Mesenteric fat pad (tissue), 1 donor: ENCODE measurements at places on chromosomes 7 and 10. TPM values are rescaled to one million over a fixed set of nuclear protein-coding genes. Genes with fewer than 3 reads are reported as not detected.

Gene CALN1
- not detected for total RNA-seq

- no peak for DNase-seq
Observed at GRCh38 chr7:86889501-86889900, 170.0 kb downstream of the ELAPOR2 start.

- no peak for DNase-seq
Observed at GRCh38 chr10:3977761-3978160, 192.8 kb upstream of the KLF6 start.

Gene SOSTDC1
- not detected for total RNA-seq

- no peak for DNase-seq
Observed at GRCh38 chr7:127387974-127388373, 4.5 kb downstream of the ZNF800 start.

- DNase-seq: no peak
Observed at GRCh38 chr7:43112941-43113621, 634 bp downstream of the HECW1 start.

DNA sequence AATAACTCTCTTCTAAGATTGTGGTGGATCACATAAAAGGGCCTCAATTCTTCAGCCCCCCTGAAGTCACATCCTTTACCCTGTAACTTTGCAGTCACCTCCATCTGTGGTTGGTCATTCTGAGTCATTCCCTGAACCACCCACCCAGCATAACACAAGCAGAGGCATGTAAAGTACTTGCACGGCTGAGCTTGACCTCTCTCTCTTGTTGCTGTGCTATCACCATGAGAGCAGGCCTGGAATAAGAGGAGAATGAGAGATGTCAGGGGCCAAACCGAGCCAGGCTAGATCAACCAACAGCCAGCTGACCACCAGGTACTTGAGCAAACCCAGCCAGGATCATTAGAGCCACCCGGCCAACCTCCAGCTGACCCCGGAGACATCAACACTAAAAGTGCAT lies 13.5 kb upstream of the STK17A start:
- no peak for DNase-seq

- no peak for DNase-seq
Observed at GRCh38 chr7:47570649-47571050, 11.3 kb downstream of the TNS3 start.

DNA sequence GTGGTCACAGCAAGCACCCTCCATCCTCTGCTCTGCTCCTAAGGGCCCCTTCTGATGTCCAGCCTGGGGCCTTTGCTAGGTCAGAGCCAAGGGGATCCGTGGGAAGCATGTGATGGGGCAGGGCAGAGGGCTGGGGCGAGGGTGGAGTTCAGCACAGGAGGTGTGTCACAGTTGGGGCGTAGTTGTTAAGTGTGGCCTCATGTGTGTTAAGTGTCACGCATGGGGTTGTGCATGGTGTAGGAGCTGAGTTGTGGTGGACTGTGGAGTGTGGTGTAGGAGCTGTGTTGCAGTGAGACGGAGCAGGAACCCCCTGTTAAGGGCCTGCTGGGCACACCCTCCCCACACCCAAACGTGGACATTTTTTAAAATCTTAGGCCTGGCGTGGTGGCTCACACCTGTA lies 248.0 kb downstream of the USP6NL start:
- no peak for DNase-seq

DNA sequence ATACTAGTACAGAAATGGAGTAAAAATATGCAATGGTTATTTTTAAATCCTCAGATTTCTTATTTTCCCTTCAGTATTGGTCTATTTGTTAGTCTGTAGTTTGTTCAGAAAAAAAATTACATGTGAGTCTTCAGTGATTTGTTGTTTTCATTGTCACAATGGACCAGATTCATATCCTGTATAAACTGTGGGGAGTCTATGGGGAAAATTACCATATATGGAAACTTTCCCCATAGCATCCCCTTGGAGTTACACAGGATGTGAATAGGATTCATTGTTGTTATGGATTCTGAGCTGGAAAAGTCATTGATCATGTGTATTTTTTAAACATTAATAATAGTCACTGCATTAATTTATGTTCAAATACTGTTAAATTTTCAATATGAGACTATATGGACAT lies 72.6 kb downstream of the ST7 start:
- DNase-seq: no peak

GRCh38 chr10:119478111-119478802 lies 64.3 kb downstream of the RGS10 start:
- DNase-seq: no peak

DNA sequence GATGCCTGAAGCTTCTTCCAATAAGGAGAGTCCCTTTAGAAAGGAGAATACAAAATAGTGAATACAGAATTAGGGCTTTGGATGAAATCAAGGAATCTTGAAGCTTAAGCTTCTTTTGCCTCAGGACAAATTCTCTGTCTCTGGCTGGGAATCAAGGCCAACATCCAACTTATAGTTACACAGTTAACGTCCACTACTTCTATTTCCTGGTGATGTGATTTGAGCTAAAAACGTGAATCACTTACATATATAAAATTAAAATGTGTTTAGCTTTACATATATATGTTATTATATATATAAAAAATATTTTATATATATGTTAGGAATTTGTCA lies 11.4 kb upstream of the INPP5F start:
- no peak for DNase-seq

GRCh38 chr10:27413387-27413786 lies 90.7 kb upstream of the RAB18 start:
- DNase-seq: no peak

DNA sequence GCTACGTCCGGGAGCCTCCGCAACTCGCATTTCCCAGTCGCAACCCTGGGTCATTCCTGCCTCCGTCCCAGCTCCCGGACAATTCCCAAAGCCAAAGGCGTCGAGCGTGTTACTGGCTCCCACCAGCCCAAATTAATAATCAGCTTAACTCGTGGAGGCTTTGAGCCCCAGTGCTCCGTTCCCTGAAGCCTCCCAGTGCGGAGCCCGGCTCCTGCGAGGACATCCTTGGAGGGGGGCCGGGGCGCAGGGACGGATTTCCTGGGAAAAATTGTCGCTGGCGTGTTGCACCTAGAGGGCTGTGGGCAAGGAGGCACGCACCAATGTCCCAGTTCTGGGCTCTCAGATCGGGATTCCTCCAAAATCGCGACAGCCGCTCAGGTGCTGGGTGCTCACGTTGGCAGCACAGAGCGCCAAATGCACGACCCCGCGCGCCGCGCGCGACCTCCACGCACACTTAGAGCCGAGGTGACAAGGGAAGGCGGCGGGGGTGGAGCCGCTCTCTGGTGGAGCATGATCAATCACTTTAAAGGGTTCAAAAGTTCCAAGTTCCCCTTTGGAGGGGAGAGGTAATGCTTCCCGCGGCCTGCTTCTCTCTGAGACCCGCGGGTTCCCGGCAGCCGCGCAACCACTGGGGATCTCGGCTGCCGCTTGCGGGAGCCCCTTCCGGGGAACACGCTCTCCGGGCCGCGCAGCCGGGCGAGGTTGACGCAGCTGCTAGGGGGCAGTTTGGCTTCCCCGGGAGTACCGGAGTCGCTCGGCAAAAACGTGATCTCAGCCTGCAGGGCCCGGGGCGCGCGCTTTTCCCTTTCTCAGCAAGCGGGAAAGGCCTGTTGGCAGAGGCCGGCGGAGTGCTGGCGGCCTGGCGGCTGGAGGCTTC lies 25.5 kb downstream of the SKIDA1 start:
- DNase-seq: no peak

Gene MEOX2
- 22.1 TPM for total RNA-seq
